ENCODE measurements at places on chromosomes 1 and 21. TPM values are rescaled to one million over a fixed set of nuclear protein-coding genes. Genes with fewer than 3 reads are reported as not detected.
A peak's percentile ranks its signal among the peaks of the same experiment; 100 is the strongest.

Gene RAB29
- 16.8 TPM for total RNA-seq

Gene WNT3A
- total RNA-seq: not detected

Gene DIRAS3
- 4.8 TPM for total RNA-seq

GRCh38 chr1:235533476-235534168, 29.4 kb upstream of the B3GALNT2 start:
- peak; percentile 27 for DNase-seq
- no peaks in the 10 kb centered on the region for H3K27me3 ChIP-seq
- H3K36me3 ChIP-seq: no peaks in the 10 kb centered on the region
- H3K27ac ChIP-seq: no peak overlapping the region
- no peak overlapping the region for H3K4me3 ChIP-seq

DNA sequence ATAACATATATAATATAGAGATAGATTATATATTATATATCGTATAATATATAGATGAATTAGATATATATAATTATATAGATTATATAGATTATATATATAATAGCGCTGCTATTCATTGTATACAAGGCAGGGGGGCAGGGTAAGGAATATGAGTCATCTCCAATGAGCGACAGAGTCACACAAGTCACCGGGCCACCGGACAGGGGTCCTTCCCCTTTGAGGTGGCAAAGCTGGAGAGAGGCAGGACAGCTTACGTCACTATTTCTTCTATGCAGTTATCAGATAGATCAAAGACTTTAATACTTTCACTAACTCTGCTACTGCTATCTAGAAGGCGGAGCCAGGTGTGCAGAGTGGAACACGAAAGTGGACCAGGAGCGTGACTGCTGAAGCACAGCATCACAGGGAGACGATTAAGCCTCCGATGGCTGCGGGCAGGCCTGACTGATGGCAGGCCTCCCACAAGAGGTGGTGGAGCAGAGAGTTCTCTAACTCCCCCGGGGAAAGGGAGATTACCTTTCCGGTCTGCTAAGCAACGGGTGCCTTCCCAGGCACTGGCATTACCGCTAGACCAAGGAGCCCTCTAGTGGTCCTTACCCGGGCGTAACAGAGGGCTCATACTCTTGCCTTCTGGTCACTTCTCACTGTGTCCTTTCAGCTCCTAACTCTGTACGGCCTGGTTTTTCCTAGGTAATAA, 2154.7 kb downstream of the MRPL39 start:
- no peak overlapping the region for H3K27ac ChIP-seq
- no peak for DNase-seq
- H3K4me1 ChIP-seq: no peaks in the 10 kb centered on the region
- H3K27me3 ChIP-seq: no peaks in the 10 kb centered on the region
- H3K4me3 ChIP-seq: no peak overlapping the region
- H3K36me3 ChIP-seq: no peaks in the 10 kb centered on the region

DNA sequence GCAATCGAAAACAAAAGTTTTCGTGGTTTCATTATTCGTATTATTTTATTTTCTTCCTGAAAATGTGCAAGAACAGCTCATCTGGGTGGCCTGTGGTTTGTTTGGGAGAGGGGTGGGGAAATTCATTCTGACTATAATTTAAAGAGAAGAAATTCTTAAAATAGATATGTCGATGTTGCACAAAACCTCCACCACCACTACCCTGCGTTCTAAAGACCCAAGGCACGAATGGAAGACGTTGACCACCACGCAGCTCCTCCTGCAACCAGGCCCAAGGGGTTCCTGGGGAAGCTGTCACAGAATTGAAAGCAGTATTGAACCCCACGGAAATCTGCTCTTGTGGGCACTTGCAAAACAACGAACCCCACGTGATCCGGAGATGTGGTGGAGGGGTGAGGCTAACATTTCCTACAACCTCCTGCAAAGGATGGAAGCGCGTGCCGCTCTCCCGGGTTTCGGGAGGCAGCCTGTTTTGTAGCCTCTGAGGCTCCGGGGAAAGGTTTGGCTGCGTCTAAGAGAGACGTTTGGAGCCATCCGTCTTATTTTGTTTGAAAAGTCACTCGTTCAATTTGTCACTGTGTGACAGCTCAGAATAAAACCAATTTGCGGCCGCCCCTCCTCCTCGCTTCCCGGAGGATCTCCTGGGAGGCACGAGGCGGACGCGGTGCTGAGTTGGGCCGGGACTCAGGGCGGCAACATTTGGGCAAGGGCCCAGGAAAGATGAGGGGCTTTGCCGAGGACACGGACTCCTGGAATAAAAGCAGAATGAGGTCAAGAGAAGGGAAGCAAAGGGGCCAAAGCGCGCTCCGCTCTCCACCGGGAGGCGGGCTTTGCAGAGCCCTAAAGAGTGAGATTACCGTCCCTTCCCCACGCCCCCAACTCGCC, 810 bp upstream of the HLX start:
- H3K27ac ChIP-seq: peak overlapping the region; percentile 86
- peak overlapping the region; percentile 96 for H3K4me3 ChIP-seq
- H3K27me3 ChIP-seq: no peaks in the 10 kb centered on the region
- DNase-seq: no peak
- H3K36me3 ChIP-seq: peaks cover 11% of the 10 kb centered on the region

DNA sequence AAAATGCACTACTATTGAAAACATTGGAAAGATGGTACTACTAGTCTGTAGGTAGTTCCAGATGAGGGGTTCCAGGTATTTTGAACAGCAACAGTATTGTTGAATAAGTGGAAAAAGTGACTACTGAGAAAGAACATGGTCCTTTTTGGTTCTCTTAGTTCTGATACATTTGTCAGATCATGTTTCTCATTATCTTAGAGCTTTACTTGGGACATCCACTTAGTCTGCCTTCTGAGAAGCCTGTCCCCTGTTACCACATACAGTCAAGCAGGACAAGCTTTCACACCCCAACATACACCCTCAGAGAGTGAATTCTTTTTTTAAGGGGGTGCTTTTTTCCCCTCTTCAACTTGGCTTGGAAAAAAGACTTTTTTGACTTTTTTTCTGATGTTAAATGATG, 41.0 kb upstream of the MACF1 start:
- H3K4me3 ChIP-seq: no peak overlapping the region
- no peak for DNase-seq
- H3K27ac ChIP-seq: no peak overlapping the region
- peaks cover 41% of the 10 kb centered on the region for H3K4me1 ChIP-seq
- no peaks in the 10 kb centered on the region for H3K36me3 ChIP-seq
- no peaks in the 10 kb centered on the region for H3K27me3 ChIP-seq

GRCh38 chr1:183925947-183926346, 111.6 kb downstream of the COLGALT2 start:
- no peak overlapping the region for H3K4me3 ChIP-seq
- peaks cover 6% of the 10 kb centered on the region for H3K36me3 ChIP-seq
- DNase-seq: no peak

GRCh38 chr21:25551569-25551968, 55.7 kb downstream of the MRPL39 start:
- no peak overlapping the region for H3K27ac ChIP-seq
- no peak overlapping the region for H3K4me3 ChIP-seq
- no peaks in the 10 kb centered on the region for H3K27me3 ChIP-seq
- no peaks in the 10 kb centered on the region for H3K36me3 ChIP-seq

GRCh38 chr1:183989078-183989577, 48.4 kb downstream of the COLGALT2 start:
- peaks cover 36% of the 10 kb centered on the region for H3K4me1 ChIP-seq
- no peaks in the 10 kb centered on the region for H3K27me3 ChIP-seq
- no peaks in the 10 kb centered on the region for H3K36me3 ChIP-seq
- DNase-seq: peak; percentile 97

DNA sequence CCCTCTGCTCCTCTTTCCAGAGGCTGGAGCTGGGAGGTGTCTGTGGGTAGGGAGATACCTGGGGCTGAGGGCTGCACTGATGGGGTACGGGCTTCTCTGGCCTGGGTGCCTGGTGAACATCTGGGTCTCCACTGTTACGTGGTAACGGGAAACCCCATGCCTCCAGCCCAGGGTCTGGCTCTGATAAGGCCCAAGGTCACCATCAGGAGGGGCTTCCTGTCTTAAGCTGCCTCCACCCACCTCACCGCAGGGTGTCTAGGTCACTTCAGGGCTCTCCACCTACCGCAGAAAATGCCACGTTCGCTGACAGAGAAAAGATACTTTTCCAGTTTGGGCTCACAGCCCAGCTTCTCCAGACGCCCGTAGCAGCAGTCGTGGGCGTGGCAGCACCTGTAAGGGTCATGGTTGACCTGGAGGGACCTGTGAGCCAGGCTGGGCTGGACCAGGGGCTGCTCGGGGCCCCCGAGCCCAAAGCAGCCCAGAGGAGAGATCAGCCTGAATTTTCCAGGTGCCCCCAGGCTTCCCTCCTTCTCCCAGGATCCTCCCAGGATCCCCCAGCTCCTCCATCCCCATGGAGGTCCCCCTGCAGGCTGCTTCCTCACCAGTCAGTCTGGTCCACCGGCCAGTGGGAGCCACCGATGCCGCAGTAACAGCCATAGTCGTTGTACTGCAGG, 1.3 kb downstream of the PLA2G2E start:
- H3K27me3 ChIP-seq: no peaks in the 10 kb centered on the region
- no peak for DNase-seq
- no peak overlapping the region for H3K27ac ChIP-seq
- peaks cover 12% of the 10 kb centered on the region for H3K4me1 ChIP-seq

- no peak overlapping the region for H3K4me3 ChIP-seq
- peaks cover 8% of the 10 kb centered on the region for H3K4me1 ChIP-seq
- no peaks in the 10 kb centered on the region for H3K27me3 ChIP-seq
- no peaks in the 10 kb centered on the region for H3K36me3 ChIP-seq
- H3K27ac ChIP-seq: no peak overlapping the region
Observed at GRCh38 chr1:13950637-13951036, 250.6 kb downstream of the PRDM2 start.

GRCh38 chr21:17537299-17537698, 24.5 kb downstream of the CXADR start:
- H3K4me3 ChIP-seq: no peak overlapping the region
- DNase-seq: no peak
- H3K36me3 ChIP-seq: no peaks in the 10 kb centered on the region
- H3K27ac ChIP-seq: no peak overlapping the region
